ENCODE measurements at places on chromosomes 11 and 22.

GRCh38 chr11:118621071-118621783, 13.8 kb downstream of the PHLDB1 start:
- no peak for DNase-seq

GRCh38 chr11:44162662-44163061, 67.2 kb downstream of the EXT2 start:
- no peak for DNase-seq

DNA sequence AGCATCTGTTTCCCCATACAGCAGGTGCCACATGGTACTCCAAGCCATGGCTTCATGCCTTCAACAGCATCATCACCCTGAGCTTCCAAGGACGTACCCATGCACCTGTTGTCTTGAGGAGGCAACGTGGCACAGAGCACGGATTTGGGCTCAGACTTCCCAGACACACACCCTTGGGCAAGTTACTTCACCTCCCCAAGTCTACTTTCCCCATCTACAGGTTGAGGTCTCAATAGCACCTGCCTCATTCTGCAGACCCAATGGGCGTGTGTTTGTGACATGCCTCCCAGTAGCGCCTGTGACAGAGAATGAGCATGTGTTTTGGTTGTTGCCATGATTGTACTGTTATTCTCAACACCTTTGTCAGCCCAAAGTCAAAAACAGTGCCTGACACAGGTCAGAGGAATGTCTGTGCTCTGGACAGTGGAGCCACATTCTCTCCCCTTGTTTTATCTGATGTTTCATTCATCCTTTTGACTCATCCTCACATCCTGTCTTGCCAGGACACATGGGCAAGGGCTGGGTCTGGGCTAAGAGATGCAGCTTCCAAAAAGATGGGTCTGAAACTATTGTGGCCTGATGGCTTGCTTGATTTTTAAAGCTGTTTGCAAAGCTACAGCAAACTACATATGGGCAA, 53.4 kb upstream of the CCND1 start:
- no peak for DNase-seq

DNA sequence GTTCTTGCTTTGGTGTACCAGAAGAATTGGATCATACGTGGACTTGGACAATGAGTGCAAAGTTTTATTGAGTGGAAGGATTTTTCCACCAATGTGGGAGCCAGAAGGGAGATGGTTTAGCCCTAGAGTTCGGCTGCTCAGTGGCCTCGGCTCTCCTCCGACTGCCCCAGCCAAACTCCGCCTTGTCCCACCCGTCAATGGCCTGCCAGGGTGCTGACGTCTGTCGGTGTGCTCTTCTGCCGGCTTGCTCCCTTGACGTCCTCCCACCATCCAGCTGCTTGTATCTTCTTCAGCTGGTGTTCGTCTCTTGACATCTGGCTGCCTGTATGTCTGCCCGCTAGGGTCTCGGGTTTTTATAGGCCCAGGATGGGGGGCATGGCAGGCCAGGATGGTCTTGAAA, 154.8 kb downstream of the APOL5 start:
- DNase-seq, result no peak

GRCh38 chr11:58654079-58654907, 31.8 kb downstream of the CNTF start:
- peak; percentile 77 for DNase-seq

- no peak for DNase-seq
These were observed 125.1 kb downstream of the WT1 start for GRCh38 chr11:32310214-32310601.

DNA sequence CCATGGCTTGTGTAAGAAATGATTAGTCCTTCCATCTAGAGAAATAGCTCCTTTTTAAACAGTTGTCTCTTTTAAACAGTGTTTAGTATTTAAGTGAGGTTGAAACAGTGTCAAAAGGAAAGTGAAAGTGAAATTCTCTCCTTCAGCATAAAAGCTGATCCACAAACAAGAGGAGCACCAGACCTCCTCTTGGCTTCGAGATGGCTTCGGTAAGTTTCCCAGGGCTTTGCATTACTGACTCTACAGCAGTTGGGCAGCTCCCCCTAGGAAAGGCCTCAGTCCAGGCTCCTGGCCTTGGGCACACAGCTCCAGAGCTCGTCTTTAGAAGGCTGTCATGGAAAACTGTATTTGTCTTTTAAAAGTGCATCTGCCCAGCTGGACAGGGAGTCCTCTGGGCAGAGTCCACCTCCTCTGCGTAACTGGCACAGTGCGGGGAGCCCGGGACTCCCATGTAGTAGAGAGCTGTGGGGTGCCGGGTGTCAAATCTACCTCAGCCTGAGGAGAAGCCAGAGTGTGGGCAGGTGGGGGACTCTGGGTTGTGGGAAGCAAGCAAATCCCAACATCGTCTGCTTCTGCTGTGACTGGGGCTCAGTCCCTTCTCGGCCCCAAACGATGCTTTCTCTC, at the start of gene PLAAT4:
TSS of gene PLAAT4 (plus strand) at position 140 of the 624 bp plus-strand sequence. CDS start at position 201, 61 bp downstream.
- DNase-seq, result no peak

- DNase-seq, result no peak
These were observed 26.5 kb upstream of the SOX6 start for GRCh38 chr11:16382638-16383380.

DNA sequence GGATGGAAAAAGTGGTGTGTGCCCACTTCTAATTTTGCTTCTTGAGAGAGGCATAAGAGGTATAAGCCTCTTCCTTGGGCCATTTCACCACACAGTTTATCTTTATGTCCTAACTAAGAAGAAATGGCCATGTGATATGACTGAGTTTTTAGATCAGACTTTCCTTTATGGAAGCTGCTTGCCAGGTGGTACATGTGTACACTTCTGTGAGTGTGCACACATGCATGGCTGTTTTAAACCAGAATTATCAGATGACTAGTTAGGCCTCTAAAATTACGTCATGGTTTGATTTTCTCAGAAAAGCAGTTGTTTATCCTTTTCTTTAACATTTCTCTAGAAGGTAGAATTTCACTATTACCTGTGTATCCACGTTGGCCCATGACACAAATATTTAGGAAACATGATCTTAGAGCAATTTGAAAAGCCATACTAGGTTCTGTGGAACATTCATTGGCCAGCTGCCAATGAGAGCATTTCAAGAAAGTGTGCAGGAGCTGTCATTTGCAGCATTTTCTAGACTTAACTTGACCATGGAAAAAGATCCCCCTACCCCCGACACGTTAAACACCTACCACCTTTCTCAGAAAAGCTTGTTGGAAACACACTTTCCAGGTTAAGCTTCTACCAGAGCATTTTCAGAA, 109.2 kb upstream of the GAL start:
- DNase-seq, result no peak

- DNase-seq, result no peak
These were observed 129.9 kb upstream of the TTC12 start for GRCh38 chr11:113184498-113184897.

DNA sequence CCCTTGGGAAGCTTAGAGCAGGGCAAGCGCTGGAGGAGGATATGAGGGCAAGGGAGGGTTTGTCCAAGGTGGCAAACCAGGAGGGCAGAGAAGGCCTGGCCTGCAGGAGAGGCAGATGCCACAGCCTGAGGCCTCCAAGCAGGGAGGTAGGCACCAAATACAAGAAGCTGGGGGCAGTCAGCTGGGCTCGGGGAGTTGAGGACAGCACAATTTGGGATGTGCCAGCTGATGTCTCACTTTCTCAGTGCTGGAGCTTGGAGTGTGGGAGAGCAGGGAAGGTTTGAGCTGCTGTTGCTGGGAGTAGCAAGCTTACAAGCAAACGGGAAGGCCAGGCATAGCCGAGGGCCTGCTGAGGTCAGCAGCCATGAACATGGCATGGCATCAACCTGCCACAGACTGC, 4.0 kb downstream of the ZDHHC24 start:
- DNase-seq, result no peak

DNA sequence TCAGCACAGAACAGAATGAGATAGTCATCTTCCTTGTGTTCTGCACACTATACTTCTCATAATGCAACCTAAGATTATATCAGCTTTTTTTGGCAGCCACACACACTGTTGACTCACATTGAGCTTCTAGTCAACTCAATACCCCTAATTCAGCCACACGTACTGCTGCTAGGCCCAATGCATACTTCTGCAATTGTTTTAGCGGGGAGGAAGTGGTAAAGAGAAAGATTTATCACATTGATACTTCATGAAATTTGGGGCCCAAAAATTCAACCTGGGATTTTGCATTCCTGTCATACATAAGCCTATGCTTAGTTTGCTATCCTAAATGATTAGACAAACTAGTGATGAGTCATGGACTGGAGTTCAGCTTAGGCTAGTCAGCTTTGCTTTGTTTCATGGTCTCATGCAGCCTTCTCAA, 8.6 kb upstream of the UPB1 start:
- DNase-seq, result no peak

- no peak for DNase-seq
These were observed 368.3 kb downstream of the SOX6 start for GRCh38 chr11:15988016-15988550.

DNA sequence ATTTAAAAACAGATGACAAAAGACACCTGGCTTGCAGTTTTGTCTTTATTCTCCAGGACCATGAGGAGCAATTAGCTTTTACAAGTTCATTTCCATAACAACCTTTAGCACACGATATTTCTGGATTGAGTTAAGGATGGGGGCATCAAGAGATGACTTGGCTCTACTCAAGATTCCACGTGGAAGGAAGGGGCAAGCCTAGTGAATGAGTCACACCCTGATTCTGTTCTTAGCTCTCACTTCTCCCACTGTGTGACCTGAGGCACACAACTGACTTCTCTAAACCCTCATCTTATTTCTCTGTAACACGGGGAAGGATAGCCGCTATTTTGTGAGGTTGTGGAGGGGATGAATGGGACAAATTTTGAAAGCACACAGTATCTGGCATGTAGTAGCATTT, 185.5 kb downstream of the KIRREL3 start:
- no peak for DNase-seq

- no peak for DNase-seq
These were observed 196.3 kb upstream of the ARHGAP20 start for GRCh38 chr11:110908401-110909105.

DNA sequence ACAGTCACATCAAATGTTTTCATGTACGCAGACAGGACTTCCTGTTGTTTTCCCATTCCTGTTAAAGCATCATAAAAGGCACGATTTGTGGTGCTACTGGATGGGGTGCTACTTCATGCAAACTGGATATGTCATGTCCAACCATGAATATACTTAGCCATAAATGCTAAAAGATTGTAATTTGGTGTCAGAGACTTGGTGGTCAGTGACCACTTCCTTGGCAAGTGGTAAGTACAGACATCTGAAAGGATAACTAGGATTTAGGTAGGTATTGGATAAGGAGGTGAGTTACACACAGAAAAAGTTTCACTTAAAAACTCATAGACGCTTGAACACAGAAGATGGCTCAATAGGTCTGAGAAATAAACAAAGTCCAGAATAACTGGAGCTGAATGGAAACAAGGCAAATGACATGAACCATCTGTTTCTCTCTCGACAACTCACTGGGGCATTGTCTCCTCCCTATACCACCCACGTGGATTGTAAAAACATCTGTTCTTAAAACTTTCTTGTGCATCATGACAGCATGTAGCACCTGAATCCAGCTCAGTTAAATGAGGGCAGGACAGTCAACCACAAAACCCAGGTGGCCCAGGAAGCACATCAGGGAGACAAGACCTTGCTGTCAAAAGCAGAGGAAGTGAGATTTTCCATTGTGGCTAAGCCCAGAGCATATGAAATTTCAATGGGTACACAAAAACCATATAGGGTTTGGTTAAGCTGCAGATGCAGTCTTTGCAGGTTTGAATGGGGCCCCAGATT, 22.1 kb upstream of the IGLL5 start:
- DNase-seq, result no peak

DNA sequence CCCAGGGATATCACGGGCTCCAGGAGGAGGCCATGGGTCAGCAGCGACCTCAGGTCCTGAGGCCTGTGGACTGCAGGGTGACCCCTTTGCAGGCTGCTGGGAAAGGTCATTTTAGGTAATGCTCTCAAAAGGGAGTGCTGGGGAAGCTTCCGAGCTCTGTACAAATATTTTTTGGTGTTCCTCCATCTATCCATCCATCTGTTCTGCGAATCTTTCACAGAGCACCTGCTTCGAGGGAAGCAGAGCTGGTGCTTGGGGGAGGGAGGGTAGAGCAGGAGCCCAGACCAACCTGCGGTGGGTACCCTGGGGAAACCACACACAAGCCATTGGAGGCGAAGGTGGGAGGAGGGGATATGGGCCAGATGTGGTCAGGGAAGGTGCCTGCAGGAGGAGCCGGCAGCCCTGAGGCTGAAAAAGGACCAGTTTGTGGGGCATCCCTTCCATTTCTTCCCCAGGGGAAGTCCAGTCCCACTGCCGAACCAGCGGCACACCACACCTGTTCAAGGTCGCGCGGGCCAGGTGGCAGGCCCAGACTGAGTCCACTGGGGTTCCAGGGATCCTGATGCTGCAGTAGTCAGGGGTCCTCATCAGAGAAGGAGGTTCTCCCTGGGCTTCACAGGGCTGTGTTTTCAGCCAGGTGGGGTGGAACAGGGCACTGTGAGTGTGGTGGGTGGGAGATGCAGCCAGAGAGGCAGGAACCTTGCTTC, 13.1 kb downstream of the GNAZ start:
- no peak for DNase-seq

DNA sequence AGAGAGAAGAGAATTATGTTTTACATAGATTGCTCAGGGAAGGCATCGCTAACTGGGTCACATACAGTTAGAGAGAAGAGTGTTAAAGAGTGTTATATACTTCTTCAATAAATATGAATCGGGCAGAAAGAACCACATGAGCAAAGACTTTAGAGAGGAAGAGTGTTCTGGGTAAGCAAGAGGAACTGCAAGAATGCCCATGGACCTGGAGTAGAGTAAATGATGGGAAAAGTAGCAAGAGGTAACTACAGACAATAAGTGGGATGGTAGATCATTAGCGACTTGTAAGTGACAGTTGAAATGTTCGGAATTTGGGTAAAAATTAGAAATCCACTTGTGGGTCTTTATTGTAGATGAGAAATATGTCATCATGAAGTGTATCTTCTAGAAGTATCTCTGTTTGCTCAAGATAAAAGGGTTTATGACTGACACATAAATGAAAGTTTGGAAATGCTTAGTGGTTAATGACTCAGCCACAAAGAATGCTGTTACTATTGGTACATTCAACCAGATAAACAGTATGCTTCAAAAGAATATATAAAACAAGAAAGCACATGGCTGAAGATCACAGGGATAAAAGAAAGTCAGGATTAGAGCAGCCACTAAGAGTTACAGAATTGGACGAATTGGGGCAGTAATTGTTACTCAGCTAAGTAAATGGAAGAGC, 229.3 kb downstream of the CASP12 start:
- DNase-seq, result no peak

- no peak for DNase-seq
These were observed 49.6 kb downstream of the BARX2 start for GRCh38 chr11:129425214-129425613.

GRCh38 chr11:100525197-100525596, 161.9 kb upstream of the ARHGAP42 start:
- DNase-seq, result no peak

DNA sequence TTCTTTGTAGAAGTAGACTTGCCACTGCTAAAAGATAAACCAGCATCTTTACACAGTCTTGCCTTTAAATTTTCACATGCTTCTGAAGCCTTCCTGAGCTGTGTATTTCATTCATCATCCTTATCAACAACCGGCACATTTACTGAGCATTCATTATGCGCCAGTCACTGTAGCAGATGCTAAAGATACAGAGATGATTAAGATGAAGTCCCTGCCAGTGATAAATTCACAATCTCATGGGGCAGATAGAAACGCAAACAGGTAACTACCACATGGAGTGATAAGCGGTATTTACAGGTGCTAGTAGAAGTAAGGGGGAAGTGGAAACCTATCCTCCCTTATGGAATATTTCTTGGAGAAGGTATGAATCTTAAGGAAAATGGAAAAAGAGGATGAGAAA, 67.2 kb downstream of the PRCP start:
- no peak for DNase-seq
